Psoas muscle (tissue), 8 donors: ENCODE measurements at places on chromosomes 4 and X.

DNA sequence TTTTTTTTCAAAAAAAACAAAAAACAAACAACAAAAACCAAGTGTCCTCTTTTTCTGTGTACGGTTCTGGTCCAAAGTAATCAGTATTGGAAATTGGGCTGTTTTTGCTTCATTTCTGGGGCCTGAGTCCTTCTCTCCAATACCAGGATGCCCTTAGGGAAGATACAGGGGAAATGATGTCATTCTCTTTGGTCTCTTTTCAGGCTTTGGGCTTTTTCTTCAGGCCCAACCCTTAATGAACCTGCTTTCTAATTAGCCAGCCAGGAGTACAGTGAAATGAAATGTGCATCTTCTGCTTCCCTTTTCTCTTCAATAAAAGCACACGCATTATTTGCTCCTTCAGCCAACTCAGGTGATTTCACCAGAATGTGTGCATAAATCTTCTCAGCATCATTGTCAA lies 52.6 kb upstream of the RBPJ start:
- H3K27me3 ChIP-seq, result no peaks in the 10 kb centered on the region
- H3K4me1 ChIP-seq, result no peaks in the 10 kb centered on the region
- H3K27ac ChIP-seq, result no peak overlapping the region
- no peak overlapping the region for H3K4me3 ChIP-seq
- H3K36me3 ChIP-seq, result no peaks in the 10 kb centered on the region

DNA sequence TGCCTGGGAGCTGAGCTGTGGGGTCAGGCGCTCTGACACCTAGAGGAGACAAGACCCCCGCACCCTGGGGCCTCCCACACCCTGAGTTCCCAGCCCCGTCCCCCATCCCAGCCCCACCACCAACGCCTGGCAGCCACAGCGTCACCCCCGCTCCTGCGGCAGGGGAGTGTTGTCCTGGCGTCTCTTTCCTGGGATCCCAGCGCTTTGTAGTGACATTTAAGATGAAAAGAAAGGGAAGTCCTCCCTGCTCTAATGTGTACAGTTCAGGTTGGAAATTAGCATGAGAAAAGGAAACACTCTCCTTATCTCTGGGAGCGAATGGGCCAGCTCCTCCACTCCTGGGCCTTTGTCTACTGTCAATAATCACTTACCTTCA lies 112.1 kb downstream of the FAM53A start:
- H3K4me1 ChIP-seq, result no peaks in the 10 kb centered on the region
- DNase-seq, result no peak

DNA sequence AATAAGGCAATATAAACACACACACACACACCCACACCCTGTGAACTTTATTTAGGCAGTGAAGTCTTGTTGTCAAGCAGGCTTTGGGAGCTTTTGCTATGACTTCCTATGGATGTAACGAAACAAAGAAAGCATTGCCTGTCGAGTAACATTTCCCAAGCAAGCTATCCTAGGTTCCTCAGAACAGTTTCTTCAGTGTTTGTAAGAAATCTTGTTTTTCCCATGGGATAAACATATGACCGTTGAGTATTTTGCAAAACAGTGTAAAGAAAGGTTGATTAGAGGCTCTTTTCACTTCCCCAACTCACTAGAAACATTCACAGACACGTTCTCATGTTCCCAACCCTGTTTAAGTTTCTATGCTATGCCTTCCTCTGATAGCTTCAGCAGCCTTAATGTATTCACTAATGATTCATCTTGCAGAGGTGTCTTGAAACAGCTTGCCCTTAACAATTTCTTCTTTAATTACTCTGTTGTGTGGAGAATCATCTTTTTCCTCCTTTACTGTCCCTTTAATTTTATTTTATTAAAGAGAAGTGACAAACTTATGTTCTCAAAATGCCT lies 1947.1 kb upstream of the TENM3 start:
- no peaks in the 10 kb centered on the region for H3K4me1 ChIP-seq
- no peak overlapping the region for H3K27ac ChIP-seq
- no peaks in the 10 kb centered on the region for H3K27me3 ChIP-seq

GRCh38 chr4:15888515-15888914 lies 50.0 kb downstream of the FGFBP1 start:
- no peak for DNase-seq
- no peak overlapping the region for H3K27ac ChIP-seq
- H3K27me3 ChIP-seq, result no peaks in the 10 kb centered on the region
- H3K4me1 ChIP-seq, result no peaks in the 10 kb centered on the region

GRCh38 chrX:18428006-18428405 lies 2.6 kb downstream of the CDKL5 start:
- H3K27me3 ChIP-seq, result peaks cover 21% of the 10 kb centered on the region
- no peak for DNase-seq
- no peaks in the 10 kb centered on the region for H3K36me3 ChIP-seq
- no peak overlapping the region for H3K4me3 ChIP-seq

DNA sequence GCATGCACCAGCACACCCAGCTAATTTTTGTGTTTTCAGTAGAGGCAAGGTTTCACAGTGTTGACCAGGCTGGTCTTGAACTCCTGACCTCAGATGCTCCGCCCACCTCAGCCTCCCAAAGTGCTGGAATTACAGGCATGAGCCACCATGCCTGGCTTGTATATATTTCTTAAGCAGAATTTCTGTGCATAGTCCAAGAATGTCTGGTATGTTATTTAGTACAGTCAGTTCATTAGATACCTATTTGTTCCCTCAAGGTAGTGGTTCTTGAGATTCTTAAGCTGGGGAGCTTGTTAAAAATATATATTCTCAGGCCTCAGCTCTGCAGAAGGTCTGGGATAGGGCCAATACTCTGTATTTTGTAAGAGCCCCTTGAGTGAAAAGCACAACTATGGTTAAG lies 4.6 kb upstream of the SERTM2 start:
- no peaks in the 10 kb centered on the region for H3K36me3 ChIP-seq
- no peak overlapping the region for H3K27ac ChIP-seq
- no peaks in the 10 kb centered on the region for H3K4me1 ChIP-seq

- H3K27ac ChIP-seq, result no peak overlapping the region
- peaks cover 13% of the 10 kb centered on the region for H3K27me3 ChIP-seq
- DNase-seq, result no peak
- H3K36me3 ChIP-seq, result no peaks in the 10 kb centered on the region
These were observed 2.0 kb downstream of the RNF212 start for GRCh38 chr4:1111259-1111809.

- H3K27ac ChIP-seq, result no peak overlapping the region
- H3K36me3 ChIP-seq, result no peaks in the 10 kb centered on the region
- H3K4me1 ChIP-seq, result no peaks in the 10 kb centered on the region
- no peaks in the 10 kb centered on the region for H3K27me3 ChIP-seq
These were observed 121.0 kb downstream of the KCNIP4 start for GRCh38 chr4:21827575-21827974.

- H3K4me3 ChIP-seq, result peak overlapping the region; percentile 78
- H3K27ac ChIP-seq, result peak overlapping the region; percentile 91
- no peaks in the 10 kb centered on the region for H3K36me3 ChIP-seq
- no peak for DNase-seq
These were observed 636 bp downstream of the BCOR start for GRCh38 chrX:40097141-40097503.

DNA sequence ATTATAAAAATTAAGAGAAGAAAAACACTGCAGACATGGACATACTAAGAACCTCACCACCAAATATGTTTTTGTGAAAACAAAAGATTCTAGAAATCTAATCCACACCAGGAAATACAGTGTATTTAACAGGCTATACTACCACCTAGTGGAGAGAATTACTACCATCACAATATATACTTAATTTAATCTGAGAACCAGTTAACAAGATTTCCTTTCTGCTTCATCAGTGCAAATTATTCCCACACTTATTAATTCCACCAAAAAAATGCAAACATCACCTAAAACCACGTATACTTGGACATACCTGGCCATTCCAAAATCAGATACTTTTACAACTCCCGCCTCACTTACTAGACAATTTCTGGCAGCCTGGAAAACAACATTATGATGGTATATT lies 7.0 kb upstream of the TXK start:
- DNase-seq, result no peak
- H3K4me1 ChIP-seq, result no peaks in the 10 kb centered on the region
- H3K27ac ChIP-seq, result no peak overlapping the region
- H3K36me3 ChIP-seq, result no peaks in the 10 kb centered on the region
- no peak overlapping the region for H3K4me3 ChIP-seq
